ENCODE measurements at places on chromosomes 2 and 18.

- DNase-seq, result no peak
Measured at GRCh38 chr2:241064008-241064801, 37.9 kb downstream of the MTERF4 start.

GRCh38 chr18:55588111-55588869, at the start of gene TCF4:
TCF4 (minus strand) TSS chr18:55588192; CDS start chr18:55587116, 1,076 bp downstream.
- DNase-seq, result peak; percentile 77

- peak; percentile 50 for DNase-seq
Measured at GRCh38 chr18:50629148-50629631, 69.3 kb downstream of the MAPK4 start.

DNA sequence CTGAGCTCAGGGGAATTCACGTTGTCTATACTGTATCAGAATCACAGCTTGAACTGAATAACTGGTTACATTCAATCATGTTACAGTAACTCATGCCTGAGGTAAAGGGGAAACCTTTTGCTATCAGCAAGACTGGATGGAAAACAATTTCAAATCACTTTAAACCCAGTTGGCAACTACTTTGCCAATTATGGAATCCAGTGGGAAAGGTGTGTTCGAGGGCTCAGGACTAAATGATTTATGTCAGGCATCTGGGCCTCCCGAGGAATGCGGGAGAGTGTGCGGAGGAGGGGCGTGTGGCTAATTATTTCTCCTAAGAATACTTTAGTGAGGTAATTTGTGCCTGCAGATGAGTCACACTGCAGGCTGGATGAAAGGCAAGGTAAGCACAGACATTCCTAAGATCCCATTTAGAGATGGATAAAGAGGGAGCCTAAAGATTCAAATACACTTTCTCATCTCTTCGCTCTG, 100.1 kb downstream of the HRH4 start:
- DNase-seq, result no peak

GRCh38 chr2:8238521-8239230, 443.2 kb upstream of the ID2 start:
- no peak for DNase-seq

DNA sequence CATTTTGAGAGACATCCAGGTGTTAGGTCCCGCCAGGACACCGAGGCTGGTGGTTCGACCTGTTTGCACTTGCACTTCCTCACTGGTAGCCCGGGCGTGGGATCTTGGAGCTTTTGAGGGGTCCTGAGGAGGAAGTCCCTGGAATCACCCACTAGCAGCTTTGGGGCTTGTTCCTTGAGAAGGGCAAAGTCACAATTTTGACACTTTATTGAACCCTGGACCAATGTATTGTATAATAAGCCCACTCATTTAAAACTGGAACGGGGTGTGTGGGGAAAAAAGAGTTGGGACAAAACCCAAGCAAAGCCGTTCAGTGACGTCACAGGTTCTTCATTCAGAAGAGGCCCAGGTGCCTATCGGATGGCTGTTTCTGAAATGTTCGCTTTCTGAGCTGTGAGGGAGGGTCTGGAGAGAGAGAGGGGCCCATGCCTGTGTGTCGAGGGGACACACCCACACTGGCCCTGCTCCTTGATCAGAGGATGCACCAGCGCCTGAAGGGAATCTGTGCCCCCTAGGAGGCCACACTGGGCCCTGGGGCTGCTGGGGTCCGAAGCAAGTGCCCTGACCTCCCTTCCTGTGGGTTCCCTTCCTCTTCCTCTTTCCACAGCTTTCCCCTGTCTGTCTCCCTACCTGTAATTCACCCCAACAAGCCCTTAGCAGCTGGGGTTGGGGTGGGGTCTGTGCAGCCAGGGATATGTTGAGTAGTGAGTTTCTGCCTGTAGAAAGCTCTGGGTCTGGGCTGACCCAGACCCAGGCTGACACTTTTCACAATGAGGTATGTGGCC, 2.6 kb downstream of the LPIN1 start:
- no peak for DNase-seq

GRCh38 chr2:161415987-161416707, at the start of gene TBR1:
TBR1 (plus strand) TSS chr2:161416297; CDS start chr2:161416411, 114 bp downstream.
- DNase-seq, result no peak

All from cardiac septum (tissue), 1 donor.